Parietal lobe (tissue), 2 donors: ENCODE measurements at places on chromosomes 4 and X. TPM values are rescaled to one million over a fixed set of nuclear protein-coding genes. Genes with fewer than 3 reads are reported as not detected.

The PROM1 gene
- 91.1 TPM for total RNA-seq

The ADAMTS3 gene
- 15.3 TPM for total RNA-seq

The MCF2 gene
- total RNA-seq: 10.3 TPM

The IL1RAPL1 gene
- 16.0 TPM for total RNA-seq

The TRAPPC11 gene
- 126 TPM for total RNA-seq

The FRMD7 gene
- not detected for total RNA-seq

The NKX6-1 gene
- not detected for total RNA-seq
